ENCODE measurements at places on chromosomes 7 and 10.

DNA sequence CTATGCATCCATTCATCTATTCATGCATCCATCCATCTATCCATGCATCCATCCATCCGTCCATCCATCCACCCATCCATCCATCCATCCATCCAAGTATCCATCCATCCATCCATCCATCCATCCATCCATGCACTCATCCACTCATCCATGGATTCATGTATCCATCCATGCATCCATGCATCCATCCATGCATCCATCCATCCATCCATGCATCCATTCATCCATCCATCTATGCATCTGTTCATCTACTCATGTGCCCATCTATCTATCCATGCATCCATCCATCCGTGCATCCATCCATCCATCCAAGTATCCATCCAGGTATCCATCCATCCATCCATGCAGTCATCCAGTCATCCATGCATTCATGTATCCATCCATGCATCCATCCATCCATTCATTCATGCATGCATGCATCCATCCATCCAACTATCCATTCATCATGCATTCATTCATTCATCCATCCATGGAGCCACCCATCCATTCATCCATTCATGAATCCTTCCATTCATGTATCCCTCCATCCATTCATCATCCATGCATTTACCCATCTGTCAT lies 132.0 kb downstream of the DYNC2I1 start:
- no peak for DNase-seq

- no peak for DNase-seq
These were observed 65.1 kb upstream of the VSTM2A start for GRCh38 chr7:54477083-54477482.

DNA sequence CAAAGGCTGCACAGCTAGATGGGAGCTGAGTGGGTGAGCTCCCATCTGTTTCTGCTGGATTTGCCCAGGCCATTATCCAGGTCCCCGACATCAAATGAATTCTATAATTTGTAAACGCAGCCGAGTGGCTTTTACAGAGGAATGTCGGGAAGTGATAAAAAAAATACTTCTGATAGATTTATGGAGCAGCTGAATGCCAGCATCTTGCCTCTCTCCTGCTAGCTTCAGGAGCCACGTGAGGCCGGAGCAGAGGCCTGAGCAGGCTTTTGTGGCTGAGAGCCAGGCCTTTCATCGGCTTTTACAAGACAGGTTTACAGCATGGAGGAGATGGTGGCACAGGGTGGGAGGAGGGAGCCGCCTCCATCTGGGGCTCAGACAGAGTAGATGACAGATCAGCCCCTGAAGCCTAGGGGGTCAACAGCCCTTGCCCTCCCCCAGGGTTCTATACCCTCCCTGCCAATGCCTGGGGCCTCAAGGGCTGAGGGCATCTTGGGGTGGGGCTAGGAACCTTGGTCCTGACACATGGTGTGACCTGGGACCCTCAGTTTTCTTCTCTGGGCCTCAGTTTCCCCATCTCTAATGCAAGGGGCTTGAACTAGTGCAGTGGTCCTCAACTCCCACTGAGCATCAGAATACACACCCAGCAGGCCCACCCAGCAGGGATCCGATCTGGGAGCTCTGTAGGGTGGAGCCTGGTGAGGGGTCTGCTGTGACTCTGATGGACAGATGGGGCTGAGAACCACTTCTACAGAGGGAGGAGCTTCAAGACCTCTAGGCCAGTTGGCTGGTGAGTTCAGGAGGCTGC lies 44.2 kb upstream of the PCBD1 start:
- DNase-seq = no peak

- no peak for DNase-seq
These were observed 1.1 kb upstream of the DDX21 start for GRCh38 chr10:68954904-68955303.

GRCh38 chr7:91397612-91398011 lies 133.4 kb downstream of the FZD1 start:
- DNase-seq = no peak

GRCh38 chr10:89795840-89796239 lies 94.5 kb downstream of the KIF20B start:
- DNase-seq = no peak

GRCh38 chr10:95360122-95360714 lies 69.4 kb upstream of the PDLIM1 start:
- no peak for DNase-seq

DNA sequence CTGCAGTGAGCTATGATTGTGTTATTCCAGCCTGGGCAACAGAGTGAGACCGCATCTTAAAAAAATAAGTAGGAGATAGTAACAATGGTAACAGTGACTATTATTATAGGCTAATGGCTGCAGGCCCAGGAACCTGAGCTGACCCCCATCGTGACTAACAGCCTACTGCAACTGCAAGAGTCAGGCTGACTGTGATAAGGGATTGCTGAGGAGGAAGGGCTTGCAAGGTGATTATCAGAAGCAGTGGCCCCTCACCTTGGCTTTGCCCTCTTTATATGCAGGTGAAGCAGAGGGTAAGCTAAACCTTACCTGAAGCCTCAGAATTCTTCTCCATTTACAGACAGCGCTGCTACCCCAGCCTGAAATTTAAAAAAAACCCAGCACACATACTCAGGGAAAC lies 83.9 kb upstream of the SDK1 start:
- no peak for DNase-seq

DNA sequence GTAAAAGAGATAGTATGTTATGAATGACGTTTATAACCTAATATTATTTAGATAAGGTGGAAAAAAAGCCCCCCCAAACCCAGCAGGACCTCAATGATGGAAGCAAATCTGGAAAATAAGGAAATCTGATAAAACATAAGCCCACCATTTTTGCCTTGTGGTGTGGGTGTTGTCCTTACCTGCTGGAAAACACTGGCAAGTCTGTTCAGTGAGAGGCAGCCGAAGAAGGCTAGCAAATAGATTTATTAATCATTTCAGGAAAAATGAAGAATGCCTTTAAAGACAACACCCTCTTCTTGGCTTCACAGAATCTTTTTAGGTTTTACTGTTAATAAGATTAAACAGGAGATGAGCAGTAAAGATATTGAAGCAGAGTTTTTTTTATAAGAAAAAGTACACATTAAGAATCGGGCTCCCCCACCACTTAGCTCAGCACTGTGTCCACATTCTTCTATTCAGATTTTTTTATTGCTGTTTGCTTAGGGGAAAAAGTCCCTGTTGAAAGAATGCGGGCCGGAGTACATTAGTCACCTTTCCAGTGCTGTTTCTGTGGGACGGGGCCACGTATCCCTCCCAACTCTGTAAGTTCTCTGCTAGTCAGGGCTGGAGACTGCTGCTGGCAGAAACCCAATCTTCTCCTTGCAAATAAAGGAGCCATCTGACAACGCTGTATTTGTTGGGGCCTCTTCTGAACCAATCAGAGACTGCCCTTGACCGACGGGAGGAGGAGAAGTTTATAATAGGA lies 104.1 kb downstream of the EVX1 start:
- peak; percentile 45 for DNase-seq

DNA sequence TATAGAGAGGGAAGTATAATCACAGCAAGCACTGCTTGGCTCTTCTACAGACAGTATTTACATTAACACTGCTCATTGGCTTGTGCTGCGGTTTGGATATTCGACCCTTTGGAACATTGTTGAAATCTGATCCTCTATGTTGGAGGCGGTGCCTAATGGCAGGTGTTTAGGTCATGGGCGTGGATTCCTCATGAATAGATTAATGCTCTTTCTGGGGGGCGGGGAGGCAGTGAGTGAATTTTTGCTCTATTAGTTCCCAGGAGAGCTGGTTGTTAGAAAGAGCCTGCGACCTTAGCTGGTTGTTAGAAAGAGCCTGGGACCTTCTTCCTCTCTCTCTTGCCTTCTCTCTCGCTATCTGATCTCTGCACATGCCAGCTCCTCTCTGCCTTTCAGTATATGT lies 77.3 kb upstream of the SVIL start:
- DNase-seq = no peak

- no peak for DNase-seq
These were observed 117.7 kb upstream of the GJD4 start for GRCh38 chr10:35487336-35488034.

- no peak for DNase-seq
These were observed 201.2 kb downstream of the KCNMA1 start for GRCh38 chr10:77436257-77436975.

- DNase-seq = no peak
These were observed 212.1 kb upstream of the GHITM start for GRCh38 chr10:83927166-83927565.

DNA sequence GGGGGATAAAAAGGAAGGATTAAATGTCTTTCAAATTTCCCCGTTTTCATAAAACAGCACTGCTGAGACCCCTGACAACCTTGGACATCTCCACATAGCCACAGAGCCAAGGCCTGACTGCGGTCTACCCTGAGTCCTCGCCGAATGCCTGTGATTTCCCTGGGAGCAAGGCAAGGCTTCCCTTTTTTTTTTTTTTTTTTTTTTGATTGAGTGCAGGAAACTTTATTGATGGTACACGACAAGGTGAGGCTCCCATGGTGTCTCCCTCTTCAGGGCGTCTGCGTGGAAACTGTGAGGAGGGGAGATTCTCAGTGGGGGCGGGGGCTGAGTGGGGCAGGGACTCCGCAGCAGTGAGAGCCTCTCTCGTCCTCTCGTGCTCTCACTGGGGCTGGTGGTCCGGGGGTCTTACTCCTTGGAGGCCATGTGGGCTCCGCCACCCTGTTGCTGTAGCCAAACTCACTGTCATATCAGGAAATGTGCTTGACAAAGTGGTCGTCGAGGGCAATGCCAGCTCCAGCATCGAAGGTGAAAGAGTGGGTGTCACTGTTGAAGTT lies 4.2 kb upstream of the RPP38 start:
- DNase-seq = no peak

DNA sequence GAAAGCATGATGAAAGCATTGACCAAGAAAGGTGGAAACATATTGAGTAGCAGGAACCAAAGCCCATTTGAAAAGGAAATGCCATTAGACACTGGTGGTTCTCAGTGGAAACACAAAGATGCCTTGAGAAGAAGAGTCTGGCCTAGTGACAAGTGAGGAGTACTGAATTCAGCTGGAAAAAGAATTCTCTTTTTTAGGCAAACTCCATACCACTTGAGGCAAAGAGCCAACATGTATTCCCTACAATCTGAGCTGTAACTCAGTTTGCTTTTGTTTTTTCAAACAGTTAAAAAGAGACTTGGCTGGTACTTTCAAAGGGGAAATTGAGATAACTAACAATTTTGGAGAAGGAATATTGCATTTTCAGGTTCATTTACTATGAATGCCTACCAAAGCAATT lies 624.0 kb downstream of the NRG3 start:
- no peak for DNase-seq

DNA sequence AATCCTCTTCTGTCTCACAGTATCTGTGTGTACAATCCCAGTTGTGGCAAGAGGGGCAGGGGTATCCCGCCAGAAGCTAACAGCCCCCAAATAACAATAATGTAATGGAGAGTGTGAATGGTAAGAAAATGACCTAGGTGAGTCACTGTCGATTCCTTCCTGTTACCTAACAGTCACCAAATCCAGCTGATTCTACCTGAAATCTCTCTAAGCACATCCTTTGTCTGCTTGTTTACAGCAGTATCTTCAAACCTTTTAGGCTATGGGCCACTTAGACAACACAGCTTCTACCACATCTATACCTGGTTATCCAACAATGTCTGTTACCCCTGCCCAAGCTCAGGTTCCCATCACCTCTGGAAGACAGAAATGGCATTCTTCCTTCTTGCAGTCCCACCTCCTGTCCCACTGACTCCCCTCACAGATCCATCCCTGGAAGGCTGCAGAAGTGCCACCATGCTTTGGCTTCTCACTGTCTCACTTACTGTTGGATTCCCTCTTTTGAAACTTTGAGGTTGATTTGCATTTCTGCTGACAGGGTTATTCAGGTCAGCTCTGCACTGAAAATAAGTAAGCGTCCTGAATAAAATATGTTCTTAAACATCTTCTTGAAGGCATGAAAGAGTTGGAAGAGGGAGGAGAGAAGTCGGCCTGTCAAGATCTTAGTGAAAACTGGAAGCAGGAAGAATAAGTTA lies 13.1 kb downstream of the PIP4K2A start:
- no peak for DNase-seq

DNA sequence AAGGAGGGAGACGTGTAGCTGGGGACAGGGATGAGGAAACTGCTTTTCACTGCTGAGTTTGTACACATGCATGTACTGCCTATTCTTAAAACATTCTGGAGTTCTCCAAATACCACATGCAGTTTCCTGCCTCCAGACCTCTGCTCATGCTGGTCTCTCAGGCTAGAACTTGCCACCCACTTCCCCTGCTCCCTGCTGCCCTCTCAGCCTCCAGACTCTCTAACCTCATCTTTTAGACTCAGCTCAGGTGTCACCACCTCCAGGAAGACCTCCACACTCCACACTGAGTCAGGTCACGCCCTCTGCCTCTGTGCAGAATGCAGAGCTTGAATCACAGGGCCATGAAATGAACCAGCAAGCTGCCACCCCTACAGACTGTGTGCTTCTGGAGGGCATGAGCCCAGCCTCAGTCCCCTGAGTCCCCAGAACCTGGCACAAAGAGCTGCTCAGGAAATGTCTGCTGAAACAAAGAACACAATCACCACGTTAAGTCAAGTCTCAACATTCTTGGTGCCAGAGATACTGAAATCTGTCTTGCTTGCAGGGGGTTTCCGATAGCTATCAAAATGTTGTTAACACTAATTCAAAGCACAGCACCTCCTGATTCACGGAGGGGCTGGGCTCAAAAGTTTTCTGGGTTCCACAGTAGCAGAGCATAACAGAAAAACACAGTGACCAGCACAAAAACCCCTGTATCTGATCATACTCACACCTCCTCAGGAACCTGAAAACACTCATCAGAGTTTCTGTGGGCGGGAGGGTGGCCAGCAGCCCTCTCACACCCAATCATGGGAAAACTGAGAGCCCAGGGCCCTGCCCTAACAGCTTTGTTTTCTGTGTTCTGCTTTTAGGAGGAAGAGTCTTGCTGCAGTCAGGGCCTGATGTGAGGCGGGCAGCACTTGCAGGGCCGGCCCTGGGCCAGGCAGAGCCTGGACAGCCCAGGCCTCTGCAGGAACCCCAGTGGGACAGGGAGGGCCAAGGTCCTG lies 21.1 kb downstream of the FAM53B start:
- no peak for DNase-seq

- DNase-seq = no peak
These were observed 114.5 kb upstream of the CAV2 start for GRCh38 chr7:116384936-116385635.

DNA sequence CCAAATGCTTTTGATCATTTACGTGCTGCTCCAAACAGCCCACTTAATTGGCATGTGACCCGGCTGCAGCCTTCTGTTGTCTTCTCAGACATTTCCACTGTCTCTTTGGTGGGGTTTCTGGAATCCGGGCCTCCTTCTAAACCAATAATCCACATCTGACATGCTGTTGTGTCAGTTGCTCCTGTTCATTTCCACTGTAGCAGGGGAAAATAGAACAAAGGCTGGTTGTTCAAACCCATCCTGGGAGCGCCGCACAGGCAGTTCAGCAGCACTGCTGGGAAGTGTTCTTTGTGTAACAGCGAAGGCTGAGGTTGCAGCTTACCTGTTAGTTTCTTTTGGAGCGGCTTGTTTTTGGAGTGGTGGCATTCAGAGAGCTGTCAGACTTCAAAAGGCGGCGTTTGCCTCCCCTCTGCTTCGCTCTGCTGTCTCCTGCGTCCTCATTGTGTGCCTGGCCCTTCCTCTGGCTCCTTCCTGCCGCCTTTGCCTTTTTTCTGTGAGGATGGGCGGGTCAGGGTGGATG lies 149.4 kb downstream of the SNX10 start:
- DNase-seq = no peak
